Activated CD8-positive, alpha-beta T cell treated with anti-CD3 and anti-CD28 coated beads for 36 hours (primary cell): ENCODE measurements at places on chromosomes 5 and 9.

DNA sequence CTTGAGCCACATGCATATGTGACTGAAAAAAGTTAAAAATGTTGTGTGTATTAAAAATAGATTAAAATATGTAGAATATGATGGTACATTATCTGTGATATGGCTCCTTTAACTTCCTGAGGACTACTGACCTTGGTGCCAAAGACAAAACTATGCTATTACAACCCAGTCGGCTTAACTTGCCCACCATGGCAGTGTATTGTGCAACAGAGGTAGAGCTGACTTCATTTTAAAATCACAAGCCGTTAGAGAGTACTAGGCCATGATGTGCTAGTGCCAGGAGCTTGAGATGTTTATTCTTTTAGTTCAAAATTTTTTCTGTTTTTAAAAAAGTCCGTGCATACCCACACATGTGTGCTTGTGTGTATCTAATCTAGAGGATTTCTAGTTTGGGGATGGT lies 46.3 kb downstream of the NAA35 start:
- no peak for DNase-seq

GRCh38 chr9:127528422-127529251 lies 77.3 kb downstream of the LRSAM1 start:
- DNase-seq: no peak

- DNase-seq: no peak
Observed at GRCh38 chr9:114652776-114653555, 4.6 kb downstream of the TEX53 start.

GRCh38 chr5:135211083-135211790 lies 177.2 kb upstream of the PITX1 start:
- no peak for DNase-seq

- DNase-seq: no peak
Observed at GRCh38 chr9:1619915-1620710, 395.0 kb upstream of the SMARCA2 start.

GRCh38 chr9:72039532-72039931 lies 20.9 kb downstream of the C9orf57 start:
- DNase-seq: no peak

DNA sequence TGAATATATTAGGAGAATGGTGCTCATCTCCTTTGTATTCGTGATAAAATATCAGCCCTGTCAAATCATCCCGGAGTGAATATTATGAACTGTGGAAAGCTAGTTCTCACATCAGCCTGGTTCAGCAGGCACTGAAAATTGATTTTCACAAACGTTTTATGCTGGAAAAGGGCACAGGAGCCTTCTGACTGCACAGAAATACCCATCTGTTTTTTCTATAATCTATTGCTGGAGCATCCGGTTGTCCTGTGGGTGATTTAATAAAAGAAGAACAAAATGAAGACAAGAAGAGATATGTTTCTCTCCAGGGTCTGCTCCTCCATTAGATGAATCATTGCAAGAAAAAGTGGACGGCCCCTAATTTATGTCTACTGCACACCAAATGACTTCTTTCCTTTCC lies 85.3 kb downstream of the PRLR start:
- no peak for DNase-seq

GRCh38 chr9:130244548-130245165 lies 20.9 kb upstream of the HMCN2 start:
- DNase-seq: no peak

- DNase-seq: peak; percentile 37
Observed at GRCh38 chr9:77916410-77916819, 115.2 kb downstream of the GNAQ start.

- no peak for DNase-seq
Observed at GRCh38 chr5:23072179-23072578, 219.0 kb upstream of the CDH12 start.

DNA sequence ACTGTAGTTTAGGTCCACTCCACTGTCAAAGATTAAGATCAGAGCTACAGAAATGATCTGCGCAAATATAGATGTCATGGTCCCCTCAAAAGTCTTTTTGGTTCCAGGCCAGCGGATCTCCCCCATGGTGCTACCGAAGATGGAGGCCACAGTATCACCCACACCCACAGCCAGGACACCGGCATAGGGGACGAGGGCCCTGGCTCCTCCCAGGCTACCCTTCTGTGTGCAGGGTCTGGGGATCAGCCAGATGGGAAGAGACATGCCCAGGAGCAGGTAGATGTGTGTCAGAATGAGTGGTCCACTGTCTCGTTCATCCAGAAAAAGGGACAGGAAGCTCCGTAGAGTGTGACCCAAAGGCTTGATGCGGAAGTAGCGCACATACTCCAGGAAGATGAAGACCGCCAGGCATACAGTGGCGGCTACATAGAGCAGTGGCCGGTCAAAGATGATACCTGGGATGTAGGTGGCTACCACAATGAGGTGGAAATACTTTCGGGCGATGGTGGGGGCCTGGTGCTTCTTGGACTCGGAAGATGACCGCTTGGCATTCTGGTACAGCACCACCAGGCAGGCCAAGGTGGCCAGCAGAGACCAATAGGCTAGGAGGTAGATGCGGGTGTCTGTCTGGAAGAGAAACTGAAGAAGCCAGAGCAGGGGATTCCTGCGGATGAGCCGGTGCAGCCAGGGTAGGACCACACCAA lies 1.5 kb downstream of the DOLK start:
- no peak for DNase-seq

GRCh38 chr9:132970324-132971062 lies 8.0 kb upstream of the GFI1B start:
- no peak for DNase-seq

DNA sequence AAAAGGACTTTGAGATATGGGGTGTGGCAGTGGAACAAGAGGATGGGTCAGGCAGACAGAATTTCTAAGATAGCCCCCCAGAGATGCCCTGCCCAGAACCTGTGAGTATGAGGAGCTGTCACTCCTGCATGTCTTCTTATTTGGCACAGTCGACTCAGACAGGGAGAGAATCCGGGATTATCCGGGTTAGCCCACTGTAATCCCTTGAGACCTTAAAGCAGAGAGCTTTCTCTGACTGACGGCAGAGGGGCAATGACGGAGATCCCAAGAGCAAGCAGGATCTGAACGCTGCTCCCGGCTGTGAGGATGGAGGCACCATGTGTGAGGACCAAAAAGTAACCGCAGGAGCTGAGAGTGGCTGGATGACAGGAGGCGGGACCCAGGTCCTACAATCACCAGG lies 8.8 kb upstream of the NHP2 start:
- DNase-seq: no peak

DNA sequence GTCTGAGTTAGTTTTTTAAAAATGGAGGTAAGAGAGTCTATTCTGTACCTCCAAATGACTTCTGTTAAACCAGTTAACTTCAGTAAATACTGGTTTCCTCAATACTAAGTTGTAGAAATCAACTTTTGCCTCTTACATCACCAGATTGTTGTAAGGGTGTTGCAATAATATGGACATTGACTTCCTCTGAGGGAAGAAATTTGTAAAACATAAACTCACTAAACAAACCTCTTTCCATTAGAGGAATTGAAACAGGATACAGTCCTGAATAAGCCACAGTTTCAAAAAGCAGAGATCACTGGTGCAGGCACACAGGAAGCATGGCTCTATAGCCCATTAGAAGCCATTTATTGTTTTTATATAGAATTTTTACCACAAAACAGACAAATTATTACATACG lies 32.7 kb upstream of the SLCO6A1 start:
- no peak for DNase-seq

DNA sequence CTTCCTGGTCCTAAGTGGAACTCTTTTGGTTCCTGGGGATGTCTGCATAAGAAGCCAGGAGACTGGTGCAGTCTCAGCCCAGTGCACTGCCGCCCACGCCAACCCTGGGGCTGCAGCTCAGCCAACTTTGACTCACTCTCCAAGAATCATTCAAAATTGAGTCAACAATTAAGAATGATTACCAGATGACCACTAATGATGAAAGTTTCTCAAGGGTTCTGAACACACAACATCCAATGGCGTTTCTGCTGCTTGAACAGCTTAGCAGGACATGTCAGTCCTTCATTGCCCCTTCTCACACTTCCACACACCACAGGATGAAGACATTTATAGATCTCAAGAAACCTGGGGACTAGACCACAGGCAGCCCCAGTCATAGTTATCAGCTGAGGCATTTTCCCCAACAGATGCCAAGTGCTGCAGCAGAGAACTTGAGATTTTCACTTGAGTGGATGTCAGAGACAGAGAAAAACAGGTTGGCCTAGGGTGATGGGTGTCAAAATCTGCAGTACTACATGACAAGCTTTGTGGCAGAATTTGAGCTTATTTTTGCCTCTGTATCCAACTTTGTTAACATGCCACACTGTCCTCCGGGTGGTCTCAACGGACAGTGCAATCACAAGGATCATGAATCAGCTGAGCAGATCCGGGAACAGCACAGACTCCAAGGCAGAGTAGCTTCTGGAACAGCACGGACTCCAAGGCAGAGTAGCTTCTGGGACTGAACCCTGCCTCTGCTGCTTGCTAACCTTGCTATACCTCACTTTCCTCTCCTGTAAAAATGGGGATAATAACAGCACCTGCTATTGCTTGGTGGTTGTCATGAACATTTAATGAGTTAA lies 356.1 kb downstream of the SPOCK1 start:
- no peak for DNase-seq

DNA sequence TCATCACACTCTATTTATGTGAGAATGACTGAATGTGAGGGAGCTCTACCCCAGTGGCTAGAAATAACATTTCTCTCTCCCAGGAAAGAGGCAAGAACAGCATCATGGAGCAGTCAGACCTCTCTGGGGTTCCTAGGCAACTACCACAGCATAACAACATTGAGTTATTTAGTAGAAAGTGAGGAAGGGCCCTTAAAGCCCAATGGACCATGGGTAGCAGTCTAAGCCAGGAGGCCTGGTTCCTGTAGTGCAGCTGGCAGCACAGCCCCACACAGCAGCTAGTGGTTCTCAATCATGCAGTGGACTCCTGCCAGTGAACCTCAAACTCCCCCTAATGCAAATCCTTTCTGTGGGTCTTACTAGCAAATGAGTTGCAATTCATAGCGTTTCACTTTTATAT lies 55.3 kb downstream of the SPEF2 start:
- DNase-seq: peak; percentile 71

DNA sequence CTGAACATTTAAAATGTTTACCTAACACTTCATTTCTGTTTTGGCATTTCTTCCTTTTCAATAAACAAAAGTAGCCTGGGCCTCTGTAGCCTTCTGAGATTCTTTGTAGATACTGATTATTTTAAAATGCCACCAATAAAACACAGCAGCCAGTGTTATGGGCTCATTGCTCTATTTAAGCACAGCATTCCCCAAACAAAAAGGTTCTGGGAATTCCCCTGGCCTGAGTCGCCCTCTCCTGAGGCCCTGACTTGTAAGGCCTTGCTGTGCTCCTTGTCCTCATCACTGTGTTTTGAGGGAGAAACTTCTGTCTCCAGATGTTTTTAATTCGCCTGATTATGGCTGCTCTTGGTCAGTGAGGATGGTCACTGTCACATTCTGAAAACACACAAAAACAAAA lies 33.0 kb upstream of the CTXN3 start:
- no peak for DNase-seq

- DNase-seq: no peak
Observed at GRCh38 chr5:113507601-113508000, 5.9 kb upstream of the YTHDC2 start.

- peak; percentile 77 for DNase-seq
Observed at GRCh38 chr5:54902791-54903473, 82.5 kb downstream of the ESM1 start.

DNA sequence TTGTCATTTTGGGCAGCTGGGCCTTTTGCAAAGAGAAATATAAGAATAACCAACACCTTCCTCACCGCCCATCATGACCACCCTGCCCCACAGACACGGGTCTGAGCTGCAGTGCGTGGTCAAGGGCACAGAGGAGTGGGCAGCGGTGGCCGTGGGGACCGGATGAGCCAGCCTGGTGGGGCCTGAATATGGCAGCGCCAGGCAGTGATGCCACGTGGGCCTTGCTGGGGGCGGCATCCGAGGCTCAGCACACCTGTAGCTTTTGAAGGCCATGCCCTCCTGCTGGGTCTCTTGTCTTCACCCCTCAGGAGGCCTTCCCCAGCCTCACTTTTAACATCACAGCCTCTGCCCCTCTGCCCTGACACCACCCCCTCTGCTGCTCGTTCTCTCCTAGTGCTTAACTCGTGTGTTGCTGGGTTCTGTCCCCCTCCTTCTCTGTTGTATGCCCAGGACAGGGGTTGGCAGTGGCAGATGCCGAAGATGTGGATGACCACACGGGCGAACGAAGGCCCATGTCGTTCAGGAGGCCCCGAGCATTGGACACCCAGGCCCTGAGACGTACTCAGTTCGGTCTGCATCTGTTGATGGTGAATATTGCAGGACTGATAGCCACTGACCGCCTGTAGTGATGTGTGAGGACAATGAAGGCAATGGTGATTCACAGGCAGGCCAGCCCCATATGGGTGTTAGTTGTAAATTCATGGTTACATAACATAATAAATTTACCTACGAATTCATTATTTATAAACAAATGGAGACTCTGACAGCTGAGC lies 46.0 kb downstream of the AHRR start:
- no peak for DNase-seq

- DNase-seq: no peak
Observed at GRCh38 chr9:36037549-36038122, 923 bp downstream of the RECK start.

GRCh38 chr9:78296201-78296892 lies 578 bp upstream of the PSAT1 start:
- peak; percentile 33 for DNase-seq

- DNase-seq: no peak
Observed at GRCh38 chr5:135124724-135125123, 90.7 kb upstream of the PITX1 start.

DNA sequence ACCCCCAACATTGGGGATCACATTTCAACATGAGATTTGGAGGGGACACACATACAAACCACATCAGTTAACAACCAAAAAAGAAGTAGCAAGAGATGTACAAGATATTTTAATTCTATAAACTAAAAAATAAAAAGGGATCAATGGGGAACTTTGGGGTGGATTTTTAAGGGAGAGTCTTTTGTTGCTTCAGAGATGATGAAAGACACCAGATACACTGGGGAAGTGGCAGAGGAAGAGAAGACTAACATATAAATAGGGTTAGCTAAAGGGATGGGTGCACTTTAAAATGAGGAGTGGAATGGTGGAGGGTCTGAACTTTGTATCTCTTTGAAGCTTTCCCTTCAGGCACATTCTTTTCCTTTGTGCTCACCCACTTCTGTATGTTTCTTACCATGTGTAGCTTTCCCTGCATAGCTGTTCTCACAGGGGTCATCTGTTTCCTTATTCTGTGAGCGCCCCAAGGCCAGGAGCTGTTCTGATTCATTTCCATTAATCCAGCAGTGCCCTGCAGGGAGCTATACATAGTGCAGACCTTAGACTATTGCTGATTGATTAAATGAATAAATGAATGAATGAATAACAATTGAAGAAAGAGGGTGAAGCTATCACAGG lies 531.6 kb upstream of the KLF4 start:
- DNase-seq: no peak
